ENCODE measurements at places on chromosomes 6 and 20.

DNA sequence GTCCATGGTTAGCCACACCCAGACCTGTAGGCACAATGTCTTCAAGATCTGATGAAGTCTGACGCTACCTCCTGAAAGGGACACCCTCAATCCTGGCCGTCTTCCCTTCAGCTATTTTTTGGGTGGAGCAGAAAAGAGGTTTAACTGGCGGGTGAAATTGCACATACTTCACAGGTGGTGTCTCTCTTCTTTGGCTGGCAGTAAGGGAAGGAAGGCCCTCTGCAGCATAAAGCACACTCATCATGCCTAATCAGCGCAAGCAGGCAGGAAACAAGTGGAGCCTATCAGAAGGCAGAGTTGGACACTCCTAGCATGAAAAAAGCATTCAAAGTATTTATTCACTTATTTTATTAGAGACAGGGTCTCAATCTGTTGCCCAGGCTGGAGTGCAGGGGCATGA lies 32.9 kb downstream of the PNLDC1 start:
- no peak for DNase-seq

- DNase-seq: no peak
These were observed 23.5 kb downstream of the MCM8 start for GRCh38 chr20:5973971-5974370.

DNA sequence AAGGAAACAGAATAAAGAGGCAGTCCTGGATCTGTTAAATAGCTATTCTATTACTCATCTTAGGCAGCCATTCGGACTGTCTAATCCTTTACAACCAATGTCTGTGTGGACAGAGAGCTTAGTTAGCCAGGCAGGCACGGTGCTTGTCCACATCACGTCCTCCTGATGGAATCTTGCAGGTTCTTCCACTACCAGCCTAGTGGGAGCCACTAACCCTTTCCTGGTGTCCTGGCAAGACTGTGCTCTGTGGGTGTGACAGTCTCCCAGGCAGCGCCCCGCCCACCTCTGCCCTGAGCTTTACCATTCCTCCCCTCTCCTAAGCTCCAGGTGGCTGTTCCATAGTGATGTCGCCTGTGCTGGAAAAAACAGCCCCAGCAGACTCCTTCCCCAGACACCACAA lies 78.3 kb upstream of the CLDN20 start:
- DNase-seq: no peak

GRCh38 chr6:56727097-56727850 lies 84.6 kb upstream of the DST start:
- no peak for DNase-seq

GRCh38 chr6:20033697-20034407 lies 178.4 kb downstream of the MBOAT1 start:
- peak; percentile 97 for DNase-seq

DNA sequence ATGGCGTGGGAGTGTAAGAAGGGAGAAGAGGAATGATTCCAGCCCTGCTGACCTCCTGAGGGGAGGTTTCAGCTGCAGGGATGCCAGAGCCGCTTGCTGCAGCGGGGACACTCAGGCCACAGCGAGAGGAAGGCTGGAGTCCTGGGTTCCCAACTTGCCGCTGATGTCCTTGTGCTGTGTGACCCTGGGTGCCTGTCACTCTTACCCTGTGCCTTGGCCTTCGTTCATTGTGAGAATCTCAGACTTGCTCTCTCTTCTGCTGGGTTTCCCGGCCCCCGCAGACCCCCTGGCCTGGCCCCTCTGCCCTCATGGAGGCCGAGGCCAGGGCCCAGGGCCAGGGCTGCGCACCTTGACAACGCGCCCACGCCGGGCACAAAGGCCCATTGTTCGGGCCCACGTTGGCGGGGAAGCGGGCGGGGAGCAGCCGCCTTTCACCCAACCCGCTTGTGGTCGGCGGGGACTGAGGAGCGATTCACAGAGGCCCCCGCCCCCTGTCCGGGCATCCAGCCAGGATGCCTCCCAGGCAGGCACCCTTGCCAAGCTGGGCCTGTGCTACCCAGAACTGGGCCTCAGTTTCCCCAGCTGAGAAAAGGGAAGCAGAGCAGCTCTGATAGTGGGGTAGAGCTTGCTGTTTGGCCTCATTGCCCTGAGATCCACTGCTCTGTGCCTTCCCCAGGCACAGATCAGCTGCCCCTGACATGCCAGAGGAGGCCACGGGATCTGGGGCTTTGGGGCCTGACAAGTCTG lies 52.4 kb downstream of the CEBPB start:
- DNase-seq: no peak

DNA sequence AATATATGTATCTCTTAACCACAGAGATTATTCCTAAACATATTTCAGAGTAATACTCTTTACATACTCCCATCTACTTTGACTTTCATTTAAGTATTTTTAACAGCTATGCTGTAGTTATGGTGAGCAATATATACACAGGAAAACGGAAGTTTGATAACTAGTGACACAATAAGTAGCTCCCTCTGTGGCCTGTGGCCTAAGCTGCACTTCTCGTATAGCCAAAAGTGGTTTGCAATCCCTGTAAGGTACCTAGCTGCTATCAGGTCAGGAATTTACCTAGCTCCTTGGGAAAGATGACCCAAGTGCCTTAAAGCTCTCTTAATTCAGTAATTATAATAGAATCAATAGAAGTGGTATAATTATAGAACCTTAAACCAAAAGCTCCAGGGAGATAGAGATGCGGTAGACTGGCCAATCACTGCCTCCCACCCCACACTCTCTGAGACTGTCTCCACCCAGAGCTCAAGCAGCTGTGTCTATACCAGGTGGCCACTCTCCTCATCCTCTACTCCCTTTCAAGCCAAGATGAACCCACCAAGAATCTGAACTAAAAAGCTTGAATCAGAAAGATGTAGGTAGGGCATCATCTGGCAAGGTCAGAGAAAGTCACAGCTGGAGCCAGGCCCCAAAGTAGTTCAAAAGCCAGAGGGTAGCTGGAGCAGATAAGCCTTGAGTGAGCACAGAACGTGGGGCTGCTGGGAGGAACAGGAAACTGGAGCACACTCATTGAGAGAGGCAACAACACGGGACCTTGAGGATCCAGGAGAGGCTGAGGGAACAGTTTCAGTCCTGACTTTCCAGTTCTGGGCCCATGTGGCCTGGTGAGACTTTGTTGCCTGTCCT lies 84.9 kb upstream of the ASF1A start:
- no peak for DNase-seq

DNA sequence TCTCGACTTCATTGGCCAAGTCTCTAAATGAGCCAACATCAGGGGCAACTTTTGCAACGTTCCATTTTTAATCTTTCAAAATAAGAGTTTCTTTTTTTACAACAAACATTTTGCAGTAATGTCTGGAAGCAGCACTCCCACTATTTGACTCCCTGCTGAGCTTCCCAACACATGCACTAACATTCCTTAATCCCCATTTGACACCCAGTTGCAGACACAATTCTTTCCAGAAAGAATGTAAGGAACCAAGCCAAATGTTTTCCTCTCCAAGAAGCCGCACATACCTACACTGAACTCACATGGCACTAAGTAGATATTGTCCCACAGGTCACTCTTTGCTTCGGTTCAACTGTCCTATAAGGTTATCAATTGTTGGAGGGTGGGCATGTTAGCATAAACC lies 165.6 kb downstream of the GRM1 start:
- DNase-seq: no peak

Data from NCI-H748 treated with DMSO at 0.1 percent for 48 hours (cell line).